ENCODE measurements at places on chromosomes 1 and 21. TPM values are rescaled to one million over a fixed set of nuclear protein-coding genes. Genes with fewer than 3 reads are reported as not detected.

PDZK1IP1 gene
- not detected for total RNA-seq

ADORA3 gene
- not detected for total RNA-seq

CD1C gene
- 12.1 TPM for total RNA-seq

DNA sequence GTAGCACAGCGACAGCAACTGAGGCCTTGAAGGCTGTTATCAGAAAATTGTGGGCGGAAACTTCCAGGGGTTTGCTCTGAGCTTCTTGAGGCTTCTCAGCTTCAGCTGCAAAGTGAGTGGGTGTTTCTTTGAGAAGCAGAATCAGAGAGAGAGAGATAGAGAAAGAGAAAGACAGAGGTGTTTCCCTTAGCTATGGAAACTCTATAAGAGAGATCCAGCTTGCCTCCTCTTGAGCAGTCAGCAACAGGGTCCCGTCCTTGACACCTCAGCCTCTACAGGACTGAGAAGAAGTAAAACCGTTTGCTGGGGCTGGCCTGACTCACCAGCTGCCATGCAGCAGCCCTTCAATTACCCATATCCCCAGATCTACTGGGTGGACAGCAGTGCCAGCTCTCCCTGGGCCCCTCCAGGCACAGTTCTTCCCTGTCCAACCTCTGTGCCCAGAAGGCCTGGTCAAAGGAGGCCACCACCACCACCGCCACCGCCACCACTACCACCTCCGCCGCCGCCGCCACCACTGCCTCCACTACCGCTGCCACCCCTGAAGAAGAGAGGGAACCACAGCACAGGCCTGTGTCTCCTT lies at the start of gene FASLG:
Gene FASLG, plus strand, starts transcription at position 233 of the 583 bp plus-strand sequence. Its CDS starts 99 bp downstream, at position 332.
- DNase-seq: peak; percentile 65

DNA sequence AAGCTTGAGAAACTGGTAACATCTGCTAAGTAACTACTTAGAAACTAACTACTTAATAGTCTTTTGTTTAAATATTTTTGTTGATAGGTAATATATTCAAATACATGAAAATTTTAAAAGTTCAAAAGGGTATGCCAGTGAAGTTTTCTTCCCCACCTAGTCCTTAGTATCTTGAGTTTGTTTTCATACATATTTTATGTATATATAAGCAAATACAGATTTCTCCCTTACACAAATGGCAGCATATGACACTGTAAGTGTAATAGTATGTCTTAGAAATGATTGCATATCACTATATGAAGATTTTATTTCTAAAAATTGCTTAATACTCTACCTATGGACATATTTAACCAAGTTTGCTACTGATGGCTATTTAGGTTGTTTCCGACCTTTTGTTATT lies 38.9 kb downstream of the MARK1 start:
- DNase-seq: no peak

GRCh38 chr1:15417059-15417934 lies 7.6 kb downstream of the EFHD2 start:
- DNase-seq: peak; percentile 7

DNA sequence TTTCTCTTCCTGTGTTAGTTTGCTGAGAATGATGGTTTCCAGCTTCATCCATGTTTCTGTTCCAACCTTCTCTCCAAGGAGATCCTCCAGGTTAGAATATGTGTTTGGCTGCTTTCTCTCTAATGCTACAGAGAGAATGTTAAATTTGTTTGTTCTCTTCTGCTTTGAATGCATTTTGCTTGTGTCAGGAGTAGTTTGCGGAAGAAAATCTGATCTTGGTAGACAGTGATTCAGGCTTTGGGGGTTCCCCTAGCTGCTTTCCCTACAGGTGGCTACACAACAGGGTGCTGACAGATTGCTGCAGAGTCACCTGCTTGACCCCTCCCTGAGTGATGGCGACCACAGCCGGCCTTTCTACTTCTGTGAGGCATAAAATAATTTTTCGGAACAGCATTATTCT lies 41.8 kb downstream of the MACO1 start:
- DNase-seq: no peak

DNA sequence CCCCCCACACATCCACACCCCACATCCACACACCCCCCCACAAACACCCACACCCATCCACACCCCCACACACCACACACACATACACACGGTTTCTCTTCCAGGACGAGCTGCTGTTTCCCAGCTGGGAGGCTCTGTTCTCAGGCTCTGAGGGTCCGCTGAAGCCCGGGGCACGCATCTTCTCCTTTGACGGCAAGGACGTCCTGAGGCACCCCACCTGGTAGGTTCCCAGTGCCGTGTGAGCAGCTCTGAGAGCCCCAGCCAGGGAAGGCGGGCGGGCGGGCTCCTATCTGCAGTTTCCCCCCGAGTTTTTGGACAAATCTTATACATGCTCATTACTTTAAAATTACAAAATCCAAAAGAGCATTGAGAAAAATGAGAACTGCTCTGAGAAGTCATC lies 31.2 kb downstream of the SLC19A1 start:
- no peak for DNase-seq

DNA sequence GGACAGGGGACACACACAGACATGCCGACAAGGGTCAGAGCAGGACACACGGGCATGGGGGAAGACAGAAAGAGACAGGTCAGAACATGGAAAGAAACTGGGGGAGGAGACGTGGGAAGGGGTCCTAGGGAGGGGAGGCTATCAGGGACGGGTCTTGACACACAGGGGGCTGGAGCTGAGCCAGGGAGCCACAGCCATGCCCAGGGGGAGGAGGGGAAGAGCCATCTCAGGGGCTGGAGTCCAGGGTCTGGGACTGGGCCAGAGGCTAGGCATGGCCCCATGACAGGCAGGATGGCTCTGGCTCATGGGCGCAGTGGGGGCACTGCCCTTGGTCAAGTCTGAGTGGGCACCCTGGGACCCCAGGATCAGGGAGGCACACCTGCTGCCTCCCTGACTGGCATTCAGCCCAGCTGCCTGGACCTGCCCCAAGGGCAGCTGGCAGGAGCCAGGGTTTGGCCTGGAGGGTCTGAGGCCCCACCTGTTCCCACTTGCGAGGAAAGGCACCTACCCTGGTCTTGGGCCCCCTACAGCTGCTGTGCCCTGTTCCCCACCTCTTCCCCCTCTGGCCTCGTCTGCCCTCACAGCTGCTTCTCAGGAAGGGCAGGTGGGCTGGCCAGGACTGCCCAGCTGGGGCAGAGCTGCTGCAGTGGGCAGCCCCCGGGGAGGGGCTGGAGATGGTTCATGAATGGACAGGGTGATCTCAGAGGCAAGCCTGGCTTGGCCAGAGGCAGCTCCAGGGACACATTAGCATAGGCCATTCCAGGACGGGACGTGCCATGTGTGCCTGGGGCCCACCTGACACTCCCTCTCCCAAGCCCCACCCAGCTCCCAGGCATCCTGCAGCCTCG lies 42.9 kb downstream of the HSPG2 start:
- DNase-seq: no peak

DNA sequence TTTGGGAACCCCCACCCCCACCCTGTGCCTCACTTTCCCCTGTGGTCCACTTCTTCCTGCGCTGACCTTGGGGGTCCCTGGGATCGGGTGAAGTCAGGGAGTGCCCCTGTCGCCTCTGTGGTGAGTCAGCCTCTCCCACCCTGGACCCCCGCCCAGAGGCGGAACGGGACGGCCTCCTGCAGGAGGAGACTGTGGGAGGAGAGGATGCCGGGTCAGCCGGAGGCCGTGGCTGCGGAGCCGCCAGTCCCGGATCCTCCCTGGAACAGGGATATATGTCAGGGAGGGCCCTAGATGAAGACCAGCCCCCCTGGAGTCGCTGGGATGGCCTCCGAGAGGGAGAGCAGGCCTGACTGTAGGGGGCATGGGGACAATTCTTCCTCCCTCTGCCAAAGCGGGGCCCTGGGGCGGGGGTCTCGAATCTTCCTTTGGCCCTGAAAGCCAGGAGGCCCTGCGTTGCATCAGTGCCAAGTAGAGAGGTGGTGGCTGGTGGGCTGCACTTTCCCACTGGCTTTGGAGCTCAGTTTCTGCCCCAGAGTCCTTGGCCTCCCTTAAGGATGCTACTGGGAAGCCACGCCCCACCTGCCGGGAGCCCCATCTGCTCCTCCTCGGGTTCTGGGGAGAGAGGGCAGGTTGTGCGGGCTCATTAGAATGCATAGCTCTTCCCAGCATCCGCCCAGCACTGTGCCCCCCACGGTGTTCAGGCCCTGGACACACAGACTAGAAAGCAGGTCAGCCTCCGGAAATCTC lies 930 bp downstream of the ARHGEF10L start:
- no peak for DNase-seq

DNA sequence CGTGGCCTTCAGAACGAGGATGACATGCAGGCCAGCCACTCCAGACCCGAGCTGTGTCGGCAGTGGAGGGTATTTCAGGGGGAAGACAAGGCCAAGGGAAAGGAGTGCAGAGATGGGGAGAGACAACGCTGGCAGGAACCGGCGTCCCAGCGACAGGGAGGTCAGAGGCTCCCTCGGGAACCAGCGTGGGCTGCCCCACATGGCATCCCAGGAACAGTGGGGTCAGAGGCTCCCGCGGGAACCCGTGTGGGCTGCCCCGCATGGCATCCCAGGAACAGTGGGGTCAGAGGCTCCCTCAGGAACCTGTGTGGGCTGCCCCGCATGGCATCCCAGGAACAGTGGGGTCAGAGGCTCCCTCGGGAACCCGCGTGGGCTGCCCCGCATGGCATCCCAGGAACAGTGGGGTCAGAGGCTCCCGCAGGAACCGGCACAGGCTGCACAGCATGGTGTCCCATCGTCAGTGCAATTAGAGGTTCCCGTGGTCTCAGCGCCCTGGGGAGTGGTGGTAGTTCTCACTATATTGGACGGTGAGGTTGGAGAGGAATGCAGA lies 43.0 kb downstream of the SLC19A1 start:
- DNase-seq: no peak

- no peak for DNase-seq
Measured at GRCh38 chr1:232999956-233000625, 49.7 kb downstream of the NTPCR start.

DNA sequence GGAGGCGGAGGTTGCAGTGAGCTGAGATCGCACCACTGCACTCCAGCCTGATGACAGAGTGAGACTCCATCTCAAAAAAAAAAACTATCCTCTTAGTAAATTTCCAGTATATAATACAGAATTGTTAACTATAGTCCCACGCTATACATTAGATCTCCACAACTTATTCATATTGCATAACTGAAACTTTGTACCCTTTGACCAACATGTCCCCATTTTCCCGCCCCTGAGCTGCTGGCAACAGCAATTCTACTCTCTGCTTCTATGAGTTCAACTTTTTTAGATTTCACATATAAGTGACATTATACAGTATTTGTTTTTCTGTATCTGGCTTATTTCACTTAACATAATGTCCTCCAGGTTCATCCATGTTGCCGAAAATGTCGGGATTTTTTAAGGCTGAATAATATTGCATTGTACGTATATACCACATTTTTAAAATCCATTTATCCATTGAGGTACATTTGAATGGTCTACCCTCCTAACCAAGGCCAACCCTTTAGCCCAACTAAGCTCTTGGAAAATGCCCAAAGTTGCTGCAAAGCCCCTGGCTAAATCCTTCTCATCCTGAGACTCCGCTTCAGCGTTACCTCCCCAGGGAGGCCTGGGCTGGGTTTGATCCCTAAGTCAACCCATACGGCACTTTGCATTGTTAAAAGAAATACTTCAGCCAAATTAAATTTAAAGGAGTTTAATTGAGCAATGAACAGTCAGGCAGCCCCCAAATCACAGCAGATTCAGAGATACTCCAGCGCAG lies 34.2 kb downstream of the NEK2 start:
- DNase-seq: no peak

DNA sequence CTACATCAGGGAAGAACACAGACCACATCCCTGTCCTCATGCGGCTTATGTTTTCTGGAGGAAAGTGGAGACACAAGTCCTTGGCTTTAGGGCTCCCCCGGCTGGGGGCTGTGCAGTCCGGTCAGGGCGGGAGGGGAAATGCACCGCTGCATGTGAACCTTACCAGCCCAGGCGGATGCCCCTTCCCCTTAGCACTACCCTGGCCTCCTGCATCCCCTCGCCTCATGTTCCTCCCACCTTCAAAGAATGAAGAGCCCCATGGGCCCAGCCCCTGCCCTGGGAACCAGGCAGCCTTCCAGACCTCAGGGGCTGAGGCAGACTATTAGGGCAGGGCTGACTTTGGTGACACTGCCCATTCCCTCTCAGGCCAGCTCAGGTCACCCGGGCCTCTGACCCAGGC lies 45.5 kb downstream of the TNNT2 start:
- no peak for DNase-seq

DNA sequence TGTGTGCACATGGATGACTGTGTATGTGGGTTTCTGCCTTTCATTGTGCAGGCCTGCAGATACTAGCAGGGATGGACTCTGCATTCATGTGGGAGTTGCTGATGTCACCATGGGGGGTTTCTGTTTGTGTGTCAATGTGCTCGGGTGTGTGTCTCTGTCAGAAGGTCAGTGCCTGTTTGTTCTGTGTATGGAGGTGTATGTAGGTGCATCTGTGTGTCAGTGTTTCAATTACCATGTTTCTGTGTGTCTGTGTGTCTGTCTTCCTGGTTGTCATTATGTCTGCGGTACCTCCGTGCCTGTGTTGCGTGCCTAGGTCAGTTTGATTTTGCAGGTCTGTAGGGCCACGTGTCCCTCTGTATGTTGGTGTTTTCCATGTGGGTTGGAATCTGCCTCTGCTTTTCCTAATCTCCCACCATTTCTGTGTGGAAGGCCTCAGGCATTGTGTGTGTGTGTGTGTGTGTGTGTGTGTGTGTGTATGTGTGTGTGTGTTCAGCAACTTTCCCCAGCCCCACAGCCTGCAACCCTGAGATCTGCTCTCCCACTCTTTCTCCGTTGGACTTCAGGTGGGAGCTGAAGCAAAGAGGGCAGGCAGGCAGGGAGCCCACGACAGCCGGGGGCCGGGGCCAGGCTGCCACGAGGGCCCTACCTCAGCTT lies 36.7 kb upstream of the WASF2 start:
- no peak for DNase-seq

DNA sequence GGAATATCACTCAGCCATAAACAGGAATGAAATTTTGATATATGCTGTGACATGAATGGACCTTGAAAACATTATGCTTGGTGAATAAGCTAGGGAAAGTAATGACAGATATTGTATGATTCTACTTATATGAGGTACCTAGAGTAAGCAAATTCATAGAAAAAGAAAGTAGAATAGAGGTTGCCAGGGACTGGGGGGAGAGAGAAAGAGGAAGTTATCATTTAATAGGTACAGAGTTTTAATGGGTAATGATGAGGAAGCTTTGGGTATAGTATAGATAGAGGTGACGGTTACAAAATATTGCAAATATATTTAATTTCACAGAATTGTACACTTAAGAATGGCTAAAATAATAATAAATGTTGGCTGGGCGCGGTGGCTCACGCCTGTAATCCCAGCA lies 31.2 kb upstream of the ENSA start:
- no peak for DNase-seq
